Mammary epithelial cell (primary cell): ENCODE measurements at places on chromosomes 16 and 17. TPM values are rescaled to one million over a fixed set of nuclear protein-coding genes. Genes with fewer than 3 reads are reported as not detected.

Gene ZSCAN10
- not detected for total RNA-seq

Gene TBC1D28
- not detected for total RNA-seq

Gene GP1BA
- not detected for total RNA-seq

Gene SOX9
- total RNA-seq: 81.9 TPM

Gene CTRB2
- total RNA-seq: not detected in 2 replicates

Gene ETV4
- total RNA-seq: 34.9 and 46.0 TPM in 2 replicates

Gene RASD1
- total RNA-seq: 1.8 TPM

Gene SGCA
- not detected for total RNA-seq

Gene KCNJ12
- total RNA-seq: not detected in 2 replicates

Gene MEFV
- not detected for total RNA-seq

Gene MEOX1
- total RNA-seq: not detected

Gene CDH8
- 0.37 TPM in 1 of 2 replicates, not detected in the other for total RNA-seq

Gene CNGB1
- total RNA-seq: 0.17 TPM

Gene RAB26
- total RNA-seq: 0.33 TPM

Gene CCL16
- not detected in 2 replicates for total RNA-seq

Gene HS3ST3B1
- total RNA-seq: 2.0 and 4.0 TPM in 2 replicates

Gene TNFSF13
- 1.8 and 3.0 TPM in 2 replicates for total RNA-seq

Gene RDM1
- total RNA-seq: 0.96 and 1.6 TPM in 2 replicates

Gene RNU2-1
- 2,951 and 3,707 TPM in 2 replicates for total RNA-seq
